Ascending aorta (tissue), 2 donors: ENCODE measurements at places on chromosomes 3 and 15. TPM values are rescaled to one million over a fixed set of nuclear protein-coding genes. Genes with fewer than 3 reads are reported as not detected.

DNA sequence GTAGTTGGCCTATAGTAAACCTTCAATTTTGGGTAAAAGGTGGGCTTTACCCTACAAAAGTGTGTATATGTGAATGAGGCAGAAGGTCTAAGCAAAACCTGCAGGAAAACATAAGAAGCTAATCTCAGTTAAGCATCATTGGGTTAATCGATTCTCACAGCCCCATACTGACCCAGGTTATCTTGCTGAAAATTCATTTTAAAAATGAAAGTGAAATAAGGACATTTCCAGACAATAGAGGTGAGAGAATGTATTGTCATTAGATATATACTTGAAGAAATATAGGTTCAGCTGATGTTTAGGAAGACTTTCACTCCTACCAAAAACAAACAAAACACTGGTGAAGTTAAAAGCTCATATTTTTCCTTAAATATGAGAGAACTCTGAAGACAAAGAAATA, 85.6 kb downstream of the MCF2L2 start:
- no peak overlapping the region for H3K4me3 ChIP-seq
- no peak for DNase-seq
- no peak overlapping the region for H3K27ac ChIP-seq
- no peaks in the 10 kb centered on the region for H3K36me3 ChIP-seq
- no peaks in the 10 kb centered on the region for H3K27me3 ChIP-seq

GRCh38 chr3:49296781-49297411, 19.9 kb upstream of the C3orf62 start:
- no peak for DNase-seq
- H3K27me3 ChIP-seq: no peaks in the 10 kb centered on the region
- peaks cover 4% of the 10 kb centered on the region for H3K4me1 ChIP-seq

- no peaks in the 10 kb centered on the region for H3K36me3 ChIP-seq
- H3K27me3 ChIP-seq: no peaks in the 10 kb centered on the region
Measured at GRCh38 chr15:45155739-45156138, 25.9 kb downstream of the DUOX1 start.

The PLXNB1 gene
- 160 TPM for total RNA-seq

The LRRIQ4 gene
- not detected for total RNA-seq
